ENCODE measurements at places on chromosomes 7 and 10.

DNA sequence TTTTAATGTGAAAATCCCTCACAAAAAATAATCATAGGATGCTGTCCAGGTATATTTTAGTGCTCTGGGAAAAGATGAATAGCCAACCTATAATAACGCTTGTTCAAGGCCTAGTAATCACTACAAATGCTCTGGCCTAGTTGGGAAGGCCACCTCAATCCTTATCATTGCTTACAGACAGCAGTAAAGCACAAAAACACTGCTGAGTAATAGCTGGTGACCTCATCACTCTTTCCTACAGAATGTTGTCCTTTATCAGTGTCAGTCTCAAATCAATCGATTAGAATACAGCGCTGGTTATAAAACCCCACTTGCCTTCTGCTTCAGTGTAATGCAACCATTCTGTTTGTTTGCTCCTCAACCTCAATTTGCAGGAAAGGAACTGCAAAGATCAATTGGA is 72.6 kb upstream of the STEAP1 start:
- no peak for DNase-seq

DNA sequence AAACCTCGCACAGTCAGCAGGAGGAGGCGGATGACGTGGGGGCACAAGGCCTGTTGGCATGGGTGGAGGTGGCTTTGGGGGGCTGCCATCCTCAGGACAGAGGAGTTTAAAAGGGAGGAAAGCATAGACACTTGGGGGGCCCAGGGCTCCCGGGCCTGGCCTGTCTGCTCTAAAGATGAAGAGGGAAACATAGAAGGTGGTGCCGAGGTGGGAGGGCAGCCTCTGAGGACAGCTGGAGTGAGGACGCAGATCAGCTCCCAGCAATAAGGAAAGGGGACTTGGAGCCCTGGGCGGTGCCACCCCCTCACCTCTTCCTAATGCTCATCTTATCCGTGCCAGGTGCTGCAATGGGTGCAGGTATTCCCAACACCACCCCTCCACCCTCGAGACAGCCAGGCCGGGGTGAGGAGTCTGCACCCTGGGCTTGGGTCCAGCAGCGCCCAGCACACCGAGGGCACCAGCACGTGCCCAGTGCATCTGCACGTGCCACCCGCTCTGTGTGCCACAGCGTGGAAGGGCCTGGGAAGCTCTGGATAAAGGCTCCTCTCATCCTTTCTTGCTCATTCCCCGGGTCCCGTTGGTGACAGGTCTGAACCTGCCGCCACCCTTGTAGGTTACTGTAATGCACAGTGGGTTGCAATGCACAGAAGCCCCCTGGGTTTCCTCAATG is 566.0 kb upstream of the FOXK1 start:
- no peak for DNase-seq

DNA sequence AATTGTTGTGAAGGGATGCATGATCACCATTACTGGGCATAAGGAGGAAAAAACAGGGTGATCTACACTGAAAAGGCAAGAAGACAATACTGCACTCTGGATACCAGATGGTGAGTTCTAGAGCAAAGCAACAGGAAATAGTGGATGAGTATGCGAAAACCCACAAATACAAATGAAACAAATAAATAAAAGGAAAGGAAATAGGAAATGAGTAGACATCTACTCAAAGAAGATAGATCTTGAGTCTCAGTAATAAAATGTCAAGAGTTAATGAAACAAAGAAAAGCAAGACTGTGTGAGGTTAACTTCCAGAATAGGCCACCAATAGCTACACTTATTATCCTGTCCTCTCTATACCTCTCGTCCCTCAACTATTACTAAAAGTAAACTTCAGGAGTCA is 11.7 kb downstream of the ORC5 start:
- DNase-seq, result no peak

DNA sequence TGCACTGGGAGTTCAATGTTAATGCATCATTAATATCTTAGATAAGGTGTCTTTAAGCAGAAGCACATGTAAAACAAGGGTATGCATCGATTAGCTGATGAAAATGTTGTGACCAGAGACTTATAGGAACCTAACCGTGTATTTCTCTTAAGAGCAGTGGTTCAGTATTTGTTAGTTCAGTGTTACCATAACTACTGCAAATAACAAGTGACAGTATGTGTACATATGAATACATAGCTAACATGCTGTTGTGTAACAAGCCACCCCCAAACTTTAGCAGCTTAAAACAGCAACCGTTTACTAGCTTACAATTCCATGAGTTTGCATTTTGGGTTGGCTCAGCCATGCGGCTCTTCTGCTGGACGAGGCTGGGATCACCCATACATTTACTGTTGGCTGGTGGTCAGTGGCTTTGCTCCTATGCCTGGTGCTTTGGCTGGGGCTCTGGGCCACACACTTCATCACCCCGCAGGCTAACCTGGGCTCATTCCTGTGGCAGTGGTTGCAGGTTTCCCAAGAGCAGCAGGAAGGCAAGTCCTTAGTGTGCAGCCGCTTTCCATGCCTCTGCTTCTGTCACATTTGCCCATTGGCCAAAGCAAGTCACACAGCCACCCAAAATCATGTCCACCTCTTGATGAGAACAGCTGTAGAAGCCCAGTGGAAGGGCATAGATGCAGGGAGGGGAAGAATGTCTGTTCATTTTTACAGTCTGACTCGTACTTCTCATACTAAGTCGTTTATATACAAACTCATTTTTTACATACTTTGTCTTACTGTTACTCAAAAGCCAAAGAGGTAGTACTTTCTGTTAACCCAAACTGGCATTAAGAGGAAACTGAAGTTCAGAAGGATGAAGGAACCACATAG is 103.3 kb upstream of the GATA3 start:
- no peak for DNase-seq

GRCh38 chr10:102230264-102230860 is 4.3 kb downstream of the ELOVL3 start:
- DNase-seq, result peak; percentile 37

- no peak for DNase-seq
These were observed 135.0 kb downstream of the CDH23 start for GRCh38 chr10:71531485-71532446.

GRCh38 chr10:123222832-123223231 is 68.6 kb downstream of the BUB3 start:
- no peak for DNase-seq

DNA sequence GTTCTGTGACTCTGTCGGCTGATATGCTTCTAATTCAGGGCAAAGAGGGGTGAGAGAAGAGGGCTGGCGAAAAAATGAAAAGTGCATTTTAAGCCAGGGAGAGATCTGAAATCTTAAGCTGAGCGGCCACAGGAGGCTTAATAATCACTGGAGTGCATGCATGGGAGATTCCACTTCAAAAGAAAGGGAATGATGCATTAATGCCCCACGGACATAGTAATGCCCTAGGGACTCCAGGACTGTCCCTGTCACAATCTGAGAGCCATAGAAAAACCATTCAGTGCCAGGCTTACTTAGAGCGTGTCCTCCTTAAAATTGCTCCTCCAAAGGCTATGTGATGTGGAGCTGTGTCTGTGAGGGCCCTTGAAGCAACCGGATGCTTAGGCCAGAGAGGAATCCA is 75.1 kb downstream of the NHLRC2 start:
- DNase-seq, result no peak

DNA sequence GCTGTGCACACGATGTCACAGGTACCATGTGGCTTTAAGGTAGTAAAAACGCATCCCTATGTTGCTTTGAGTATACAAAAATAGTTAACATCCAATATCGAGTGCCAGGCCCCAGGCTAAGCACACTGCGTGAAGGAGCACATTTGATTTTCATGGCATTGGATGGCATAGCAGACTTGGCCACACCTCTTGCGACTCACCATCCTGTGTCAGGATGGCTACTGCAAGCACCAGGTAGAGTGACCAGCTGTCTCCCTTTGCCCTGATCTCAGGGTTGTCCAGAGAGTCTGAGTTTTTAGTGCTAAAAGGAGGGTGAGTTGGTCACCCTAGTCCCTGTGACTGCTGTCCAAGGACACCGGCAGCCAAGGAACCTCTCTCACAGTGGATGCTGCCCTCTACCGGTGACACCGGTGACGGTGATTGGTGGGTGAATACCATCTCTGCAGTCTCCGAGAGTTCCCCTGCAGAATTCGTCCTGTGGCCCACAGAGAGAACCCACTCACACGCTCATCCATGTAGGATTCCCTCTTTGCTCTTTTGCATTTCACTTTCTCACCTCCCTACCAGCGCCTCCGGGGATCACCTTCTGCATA is 76.1 kb downstream of the BICC1 start:
- no peak for DNase-seq
